ENCODE measurements at places on chromosomes 6 and 20.

DNA sequence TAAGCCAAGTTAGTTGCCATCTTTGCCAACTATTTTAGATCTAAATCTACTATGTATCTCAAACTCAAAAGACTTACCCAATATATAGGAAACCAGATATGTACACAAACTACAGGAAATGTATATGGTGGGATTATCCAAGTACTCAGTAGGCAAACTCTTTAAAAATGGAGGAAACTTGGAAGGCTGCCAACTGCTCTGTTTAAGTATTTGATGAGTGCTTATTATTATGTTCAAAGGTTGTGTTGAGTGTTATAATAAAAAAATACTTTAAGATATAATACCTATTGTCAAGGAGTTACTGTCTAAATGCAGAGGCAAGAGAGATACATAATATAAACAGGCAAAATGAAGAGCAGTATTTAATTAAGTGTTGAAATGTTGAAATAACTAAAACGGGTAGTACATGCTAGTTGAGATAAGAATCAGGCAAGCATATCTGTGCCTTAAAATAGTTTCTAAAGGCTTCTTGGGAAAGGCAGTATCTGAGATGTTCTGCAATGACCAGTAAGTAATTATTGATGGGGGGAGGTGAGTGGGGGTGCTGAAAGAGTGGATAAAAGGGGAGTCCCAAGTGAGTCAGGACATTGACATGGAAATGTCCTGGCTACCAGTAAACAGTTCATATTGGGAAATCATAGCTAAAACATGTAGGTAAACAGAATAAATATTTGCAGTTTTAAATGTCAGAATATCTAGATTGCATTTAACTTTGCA lies 6.5 kb upstream of the DST start:
- no peak for DNase-seq

GRCh38 chr6:68778356-68779020 lies 143.4 kb downstream of the ADGRB3 start:
- peak; percentile 58 for DNase-seq

- DNase-seq: peak; percentile 14
These were observed 36.7 kb downstream of the CFAP61 start for GRCh38 chr20:20089018-20089417.

GRCh38 chr6:53585208-53585900 lies 40.5 kb upstream of the GCLC start:
- DNase-seq: no peak

DNA sequence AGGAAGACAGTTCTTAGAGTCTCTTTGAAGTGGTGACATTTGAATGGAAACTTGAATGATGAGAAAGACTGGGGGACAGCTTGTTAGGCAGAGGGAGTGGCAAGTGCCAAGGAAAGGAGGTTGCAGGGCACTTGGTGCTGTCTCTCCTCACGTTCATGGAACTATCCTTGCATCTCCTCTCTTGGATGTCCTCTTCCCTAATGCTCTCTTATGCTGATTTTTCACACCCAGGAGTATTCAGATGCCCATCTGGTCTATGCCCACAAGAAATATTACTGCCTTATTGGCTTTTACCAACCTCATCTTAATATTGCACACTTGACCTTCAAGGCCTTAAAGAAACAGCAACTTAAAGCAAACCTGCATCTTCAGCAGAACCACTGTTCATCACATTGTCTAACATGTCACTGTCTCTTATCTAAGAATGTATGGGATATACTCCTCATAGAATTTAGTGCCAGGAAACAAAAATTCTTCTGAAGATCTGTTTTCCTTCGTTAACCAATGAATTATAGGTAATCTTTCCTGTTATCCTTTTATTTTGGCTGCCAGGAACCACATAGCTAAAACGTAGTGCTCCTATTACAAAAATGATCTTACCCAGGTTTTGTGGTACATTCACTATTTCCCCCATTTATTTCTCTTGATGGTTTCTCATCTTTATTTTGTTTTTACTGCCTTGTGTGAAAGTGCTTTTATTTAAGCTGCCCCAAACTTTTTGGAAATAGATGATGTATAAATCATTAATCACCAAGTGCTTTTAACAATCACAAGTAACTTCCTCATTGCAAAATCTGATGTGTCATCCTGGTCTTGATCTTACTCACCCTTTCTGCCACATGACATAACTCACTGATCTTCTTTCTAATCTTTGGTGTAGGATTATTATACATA lies 12.8 kb downstream of the RGS17 start:
- DNase-seq: peak; percentile 18

DNA sequence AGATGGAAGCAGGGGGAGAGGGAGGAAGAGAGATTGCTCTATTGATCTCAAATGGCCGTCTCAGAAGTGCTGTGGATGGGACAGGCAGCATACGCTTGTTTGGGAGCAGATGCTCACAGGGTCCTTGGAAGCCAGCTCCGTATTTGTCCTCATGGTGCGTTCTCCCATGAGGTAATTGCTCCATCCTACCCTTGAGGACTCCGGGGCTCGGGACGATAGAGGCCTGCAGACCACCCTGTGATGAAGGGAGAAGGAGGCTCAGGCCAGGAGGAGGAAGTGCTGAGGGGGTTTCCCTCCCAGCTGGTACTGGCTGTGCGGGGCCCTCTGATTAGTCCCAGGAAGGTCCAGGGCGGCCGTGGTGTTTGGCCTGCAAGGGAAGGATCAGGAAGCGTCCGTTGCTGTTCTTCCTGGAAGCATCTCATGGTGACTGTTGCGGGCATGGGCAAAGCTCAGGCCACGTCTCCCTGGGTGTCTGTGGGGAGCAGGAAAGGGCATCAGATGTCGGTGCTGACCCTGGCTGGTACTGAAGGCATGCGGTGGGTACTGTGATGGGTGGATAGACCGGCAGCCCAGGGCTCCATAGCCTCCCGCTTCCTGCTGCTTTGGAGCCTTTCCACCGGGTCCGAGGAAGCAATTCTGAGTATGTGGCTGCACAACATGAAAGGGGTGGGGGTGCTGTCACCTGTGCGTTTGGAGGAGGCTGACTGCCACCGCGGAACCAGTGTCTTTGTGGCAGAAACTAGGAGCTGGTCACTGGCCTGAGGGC lies 158.3 kb downstream of the SYCP2 start:
- DNase-seq: no peak

DNA sequence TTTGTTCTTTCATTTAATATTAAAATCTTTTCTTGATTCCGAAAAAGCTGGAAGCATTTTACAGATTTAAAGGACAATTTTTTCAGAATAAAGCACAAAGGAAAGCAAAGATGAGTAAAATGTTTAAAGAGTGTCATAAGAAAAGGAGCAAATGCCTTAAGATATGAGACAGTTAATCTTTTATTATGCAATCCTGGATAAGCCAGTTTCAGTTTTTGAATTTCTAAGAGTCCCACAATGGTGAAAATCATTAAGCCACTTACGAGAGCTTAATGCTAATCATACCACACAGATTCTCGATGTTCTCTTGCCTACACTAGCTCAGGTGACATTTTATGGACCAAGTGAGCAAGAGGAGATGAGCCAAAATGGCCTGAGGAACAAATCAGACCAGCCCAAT lies 103.7 kb upstream of the RNF217 start:
- no peak for DNase-seq

GRCh38 chr20:49345524-49345923 lies 67.7 kb upstream of the ZNFX1 start:
- DNase-seq: peak; percentile 86

DNA sequence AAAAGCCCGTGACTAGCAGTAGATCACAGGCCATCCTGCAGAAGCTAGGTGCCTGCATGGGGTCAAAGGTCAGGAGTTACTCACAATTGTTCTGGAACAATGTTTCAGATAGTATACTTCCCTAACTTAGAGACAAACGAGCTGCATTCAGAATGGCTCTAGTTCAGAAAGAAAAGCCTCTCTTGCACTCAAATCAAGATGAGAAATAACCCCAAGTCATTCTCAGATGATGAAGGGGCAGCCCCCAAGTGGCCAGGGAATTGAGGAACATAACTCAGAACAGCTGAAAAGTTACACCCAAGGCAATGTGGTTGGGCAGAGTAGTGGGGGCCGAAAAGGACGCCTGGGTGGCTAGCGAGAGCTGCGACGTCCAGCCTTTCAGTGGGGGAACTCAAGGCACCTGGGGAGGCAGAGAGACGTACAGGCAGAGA lies 27.8 kb downstream of the FYN start:
- DNase-seq: no peak

- no peak for DNase-seq
These were observed 10.3 kb downstream of the KCNK5 start for GRCh38 chr6:39218868-39219567.

- no peak for DNase-seq
These were observed 5.9 kb downstream of the OSTM1 start for GRCh38 chr6:108068618-108069017.

DNA sequence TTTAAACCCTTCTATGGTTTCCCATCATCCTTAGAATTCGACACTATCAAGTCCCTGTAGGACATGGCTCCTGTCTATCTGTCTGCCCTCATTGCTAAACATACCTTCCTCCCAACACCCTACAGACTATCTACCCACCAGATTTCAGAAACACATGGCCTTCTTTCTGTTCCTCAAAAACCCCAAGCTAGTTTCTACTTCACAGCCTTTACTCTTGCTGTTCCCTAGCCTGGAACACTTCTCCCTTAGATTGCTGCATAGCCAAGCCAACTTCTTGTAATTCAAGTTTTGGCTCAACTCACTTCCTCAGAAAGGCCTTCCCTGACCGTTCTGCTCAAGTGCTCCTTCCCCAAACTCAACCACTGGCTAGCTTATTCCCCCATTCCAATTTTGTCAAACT lies 156.2 kb downstream of the BTBD9 start:
- no peak for DNase-seq

DNA sequence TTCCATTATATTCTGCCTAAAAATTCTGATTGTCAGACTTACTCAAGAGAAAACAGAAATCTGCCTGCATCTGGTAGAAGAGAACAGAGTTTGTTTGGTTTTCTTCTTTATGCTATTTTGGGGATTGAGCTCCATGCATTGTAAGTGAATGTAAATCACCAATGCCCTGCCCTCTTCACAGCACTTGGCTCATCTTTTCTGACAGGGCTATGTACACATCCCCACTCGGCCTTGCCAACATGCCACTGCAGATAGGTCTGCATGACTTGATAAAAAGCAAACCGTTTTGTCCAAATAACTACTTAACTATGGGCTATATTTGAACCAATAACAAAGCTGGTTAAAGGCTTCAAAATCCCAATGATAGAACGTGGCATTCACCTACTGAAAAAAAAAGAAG lies 117.7 kb downstream of the IBTK start:
- DNase-seq: no peak

- no peak for DNase-seq
These were observed 166.6 kb downstream of the SASH1 start for GRCh38 chr6:148509119-148509799.

All from muscle of back (tissue), 13 donors.